Stimulated activated CD4-positive, alpha-beta T cell treated with anti-CD3 and anti-CD28 coated beads, Interleukin-2, amount 100 ng/mL, for 48 hours (primary cell): ENCODE measurements at places on chromosomes 1 and 21.

- no peak for DNase-seq
These were observed 386.9 kb upstream of the PROX1 start for GRCh38 chr1:213600879-213601278.

- DNase-seq = no peak
These were observed 53.9 kb upstream of the TIAM1 start for GRCh38 chr21:31397939-31398338.

DNA sequence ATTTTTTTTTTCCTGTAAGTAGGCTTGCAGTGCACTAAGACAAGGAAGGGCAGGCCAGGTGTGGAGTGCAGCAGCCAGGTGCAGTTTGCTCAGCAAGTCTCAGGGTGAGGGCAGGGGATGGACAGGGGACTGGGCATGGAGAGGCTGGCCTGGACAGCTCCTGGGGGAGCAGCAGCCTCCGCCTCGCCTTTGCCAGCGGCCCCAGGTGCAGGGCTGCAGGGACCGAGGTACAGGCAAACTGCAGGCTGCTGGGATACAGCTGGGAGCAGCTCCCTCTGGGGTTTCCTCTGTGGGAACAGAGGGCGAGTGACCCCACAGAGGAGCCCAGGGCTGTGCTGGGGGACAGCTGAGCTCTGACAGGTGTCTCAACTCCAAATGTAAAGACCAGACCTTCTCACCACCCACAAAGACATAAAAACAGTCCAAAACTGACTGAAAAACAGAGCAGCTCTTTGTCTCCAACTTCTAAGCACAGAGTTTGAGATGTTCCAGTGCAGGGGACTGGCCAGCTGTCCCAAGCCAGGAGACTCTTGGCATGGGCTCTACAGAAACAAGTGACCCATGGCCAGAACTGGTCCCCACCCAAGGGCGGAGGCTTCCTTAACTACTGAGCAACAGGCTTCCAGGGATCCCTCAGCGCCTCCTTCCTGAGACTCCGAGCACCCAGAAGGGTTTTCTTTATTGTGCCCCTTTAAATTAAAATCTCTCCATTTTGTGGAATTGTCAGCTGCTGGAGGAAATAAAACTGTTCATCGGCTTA lies 27.7 kb upstream of the AJAP1 start:
- DNase-seq = no peak

DNA sequence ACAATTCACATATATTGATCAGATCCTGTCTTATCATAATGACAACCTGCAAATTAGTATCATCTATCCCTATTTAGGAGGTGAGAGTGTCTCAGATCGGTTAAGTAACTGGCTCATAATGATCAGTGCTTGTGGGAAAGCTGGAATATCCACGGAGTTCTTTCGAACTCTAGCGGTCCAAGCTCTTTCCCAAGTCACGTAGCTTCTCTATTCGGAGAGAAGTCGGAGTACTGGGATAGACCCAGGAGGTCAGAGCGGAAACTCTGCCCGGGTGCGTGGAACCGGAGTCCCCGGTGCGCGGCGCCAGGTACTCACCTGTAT lies 339 bp downstream of the PTGS2 start:
- DNase-seq = no peak

DNA sequence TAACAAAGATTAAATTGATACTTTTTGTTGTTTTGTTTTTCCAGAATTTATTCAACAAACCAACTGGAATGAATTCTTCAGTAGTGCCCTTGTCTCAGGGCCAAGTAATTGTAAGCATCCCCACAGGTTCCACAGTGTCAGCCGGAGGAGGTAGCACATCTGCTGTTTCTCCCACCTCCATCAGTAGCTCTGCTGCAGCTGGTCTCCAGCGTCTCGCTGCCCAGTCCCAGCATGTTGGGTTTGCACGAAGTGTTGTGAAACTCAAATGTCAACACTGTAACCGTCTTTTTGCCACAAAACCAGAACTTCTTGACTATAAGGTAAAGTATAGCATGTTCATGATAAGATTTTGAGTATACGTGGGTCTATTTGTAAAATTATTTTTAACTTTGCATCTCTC lies 118.5 kb downstream of the ZMYM4 start:
- DNase-seq = no peak

DNA sequence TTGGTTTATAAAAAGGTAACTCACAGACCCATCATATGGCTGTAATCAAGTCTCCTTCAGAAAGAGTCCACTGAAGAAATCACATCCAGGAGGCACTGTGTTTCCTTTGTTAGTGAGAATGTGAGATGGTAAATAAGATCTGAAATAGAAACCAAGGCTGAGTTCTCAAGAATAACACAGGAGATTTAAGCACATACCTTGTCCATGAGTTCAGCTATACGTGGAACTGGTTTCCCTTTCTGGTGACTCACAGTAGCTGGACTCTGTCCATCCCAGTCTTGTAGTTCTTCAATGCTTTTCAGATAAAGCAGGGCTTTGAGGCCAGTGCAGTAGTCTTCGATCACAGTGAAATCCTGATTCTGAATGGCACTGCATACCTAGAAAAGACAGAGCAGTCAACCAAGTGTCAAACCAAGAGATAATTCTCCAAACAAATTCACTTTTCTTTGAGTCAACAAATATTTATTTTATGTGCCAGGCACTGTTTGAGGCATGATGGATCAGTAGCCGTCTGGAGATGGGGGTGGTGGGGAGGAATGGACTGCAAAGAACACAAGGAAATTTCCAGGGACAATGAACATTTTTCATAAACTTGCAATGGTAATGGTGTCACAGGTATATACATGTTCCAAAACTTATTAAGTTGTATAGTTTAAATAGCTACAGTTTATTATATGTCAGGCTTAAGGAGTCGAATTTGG lies 471.4 kb downstream of the PTBP2 start:
- DNase-seq = no peak

GRCh38 chr1:94672001-94672400 lies 130.4 kb upstream of the F3 start:
- no peak for DNase-seq

- no peak for DNase-seq
These were observed 470 bp upstream of the RTCA start for GRCh38 chr1:100265562-100265930.

GRCh38 chr1:158830904-158831507 lies at the start of gene MNDA:
MNDA (plus strand) TSS chr1:158831351; CDS start chr1:158842154, 10,803 bp downstream.
- no peak for DNase-seq

GRCh38 chr1:93993731-93994130 lies 84.5 kb upstream of the GCLM start:
- DNase-seq = no peak

- DNase-seq = peak; percentile 45
These were observed at the start of gene HLCS for GRCh38 chr21:36966066-36966820. HLCS (minus strand) TSS chr21:36966669; CDS start chr21:36966638, 31 bp downstream.

DNA sequence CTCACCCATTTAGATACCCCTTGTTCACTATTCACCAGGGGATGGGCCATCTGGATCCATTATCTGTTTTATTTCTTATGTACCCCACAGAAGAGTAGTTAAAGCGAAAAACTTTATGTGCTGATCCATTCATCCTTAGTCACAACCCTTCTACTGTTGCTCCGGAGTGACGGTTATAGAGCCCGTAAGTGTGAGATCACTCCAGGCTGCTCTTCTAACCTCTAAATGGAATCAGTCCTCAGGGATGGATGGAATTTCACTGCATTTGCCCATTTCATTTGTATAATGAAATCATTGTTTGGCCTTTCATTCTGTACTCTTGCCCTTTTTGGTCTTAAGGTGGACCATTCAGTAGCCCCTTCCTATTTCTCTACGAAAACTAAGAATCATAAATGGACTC lies 409.3 kb upstream of the RUNX1 start:
- no peak for DNase-seq

DNA sequence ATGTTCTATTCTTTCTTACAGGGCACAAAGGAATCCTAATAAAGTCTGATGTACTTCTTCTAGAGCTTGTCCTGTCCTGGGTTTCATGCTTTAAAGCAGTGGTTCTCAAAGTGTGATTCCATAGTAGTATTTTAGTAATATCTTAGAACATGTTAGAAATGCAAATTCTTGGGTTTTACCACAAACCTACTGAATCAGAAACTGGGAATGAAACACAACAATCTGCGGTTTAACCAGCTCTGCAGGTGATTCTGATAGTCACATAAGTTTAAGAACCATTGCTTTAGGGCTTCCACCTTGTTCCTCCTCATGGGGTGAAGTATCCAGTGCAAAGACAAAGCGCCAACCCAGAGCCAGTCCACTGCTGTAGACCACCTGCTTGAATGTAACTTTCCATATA lies 41.1 kb downstream of the NGF start:
- no peak for DNase-seq

- no peak for DNase-seq
These were observed 36.9 kb downstream of the EIF2D start for GRCh38 chr1:206575165-206575893.

DNA sequence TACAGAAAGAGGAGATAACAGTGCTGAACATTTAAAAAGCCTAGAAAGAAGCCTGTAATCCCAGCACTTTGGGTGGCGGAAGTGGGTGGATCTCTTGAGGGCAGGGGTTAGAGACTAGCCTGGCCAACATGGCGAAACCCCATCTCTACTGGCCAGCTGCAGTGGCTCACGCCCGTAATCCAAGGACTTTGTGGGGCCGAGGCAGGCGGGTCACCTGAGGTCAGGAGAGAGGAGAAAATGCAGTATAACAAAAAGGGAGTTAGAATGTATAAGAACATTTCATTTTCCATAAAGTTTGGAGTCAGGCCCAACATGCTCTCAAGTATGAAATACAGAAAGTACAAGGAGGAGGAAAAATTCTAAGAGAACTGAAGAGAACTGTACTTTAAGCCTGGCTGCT lies 134.5 kb downstream of the SMYD3 start:
- DNase-seq = no peak

GRCh38 chr1:4601941-4602340 lies 52.5 kb upstream of the AJAP1 start:
- DNase-seq = no peak

GRCh38 chr1:39404876-39405275 lies 86.6 kb upstream of the BMP8A start:
- DNase-seq = no peak

DNA sequence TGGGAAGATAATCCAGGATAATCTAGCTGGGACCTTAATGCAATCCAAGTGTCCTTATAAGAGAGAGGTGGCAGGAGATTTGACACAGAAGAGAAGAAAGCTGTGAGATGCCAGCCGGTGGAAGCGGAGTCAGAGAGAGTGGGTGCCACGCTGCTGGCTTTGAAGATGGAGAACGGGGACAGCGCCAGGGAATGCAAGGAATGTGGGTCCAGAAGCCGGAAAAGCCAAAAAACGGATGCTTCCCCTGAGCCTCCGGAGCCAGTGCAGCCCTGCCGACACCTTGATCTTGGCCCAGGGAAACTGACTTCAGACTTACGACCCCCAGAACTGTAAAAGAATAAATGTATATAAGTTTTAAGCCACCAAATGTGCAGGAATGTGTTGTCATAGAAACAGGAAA lies 152.6 kb downstream of the ZNF281 start:
- no peak for DNase-seq

- no peak for DNase-seq
These were observed 11.4 kb upstream of the FAM163A start for GRCh38 chr1:179731643-179732042.

GRCh38 chr1:90704817-90705216 lies 12.3 kb downstream of the BARHL2 start:
- DNase-seq = no peak

GRCh38 chr1:232979558-232979957 lies 29.1 kb downstream of the NTPCR start:
- DNase-seq = no peak

DNA sequence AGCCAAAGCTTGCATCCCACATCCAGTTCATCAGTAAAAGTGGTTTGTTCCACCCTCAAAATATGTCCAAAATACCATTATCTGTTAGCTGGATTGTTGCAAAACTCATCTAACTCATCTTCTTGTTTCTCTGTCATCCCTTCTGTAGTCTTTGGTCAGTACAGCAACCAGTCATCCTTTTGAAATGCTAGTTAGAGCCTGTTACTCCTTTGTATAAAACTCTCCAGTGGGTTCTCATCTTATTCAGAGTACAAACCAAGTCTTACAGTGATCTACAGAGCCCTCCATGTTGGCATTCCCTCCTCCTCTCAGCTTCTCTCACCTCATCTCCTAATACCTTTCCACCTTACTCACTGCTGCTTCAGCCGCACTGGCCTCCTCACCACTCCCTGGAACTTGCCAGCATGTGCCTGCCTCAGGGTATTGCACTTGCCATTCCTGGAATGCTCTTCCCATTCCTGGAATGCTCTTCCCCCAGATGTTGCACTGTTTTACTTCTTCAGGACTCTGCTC lies 70.6 kb downstream of the LAMC1 start:
- DNase-seq = no peak

DNA sequence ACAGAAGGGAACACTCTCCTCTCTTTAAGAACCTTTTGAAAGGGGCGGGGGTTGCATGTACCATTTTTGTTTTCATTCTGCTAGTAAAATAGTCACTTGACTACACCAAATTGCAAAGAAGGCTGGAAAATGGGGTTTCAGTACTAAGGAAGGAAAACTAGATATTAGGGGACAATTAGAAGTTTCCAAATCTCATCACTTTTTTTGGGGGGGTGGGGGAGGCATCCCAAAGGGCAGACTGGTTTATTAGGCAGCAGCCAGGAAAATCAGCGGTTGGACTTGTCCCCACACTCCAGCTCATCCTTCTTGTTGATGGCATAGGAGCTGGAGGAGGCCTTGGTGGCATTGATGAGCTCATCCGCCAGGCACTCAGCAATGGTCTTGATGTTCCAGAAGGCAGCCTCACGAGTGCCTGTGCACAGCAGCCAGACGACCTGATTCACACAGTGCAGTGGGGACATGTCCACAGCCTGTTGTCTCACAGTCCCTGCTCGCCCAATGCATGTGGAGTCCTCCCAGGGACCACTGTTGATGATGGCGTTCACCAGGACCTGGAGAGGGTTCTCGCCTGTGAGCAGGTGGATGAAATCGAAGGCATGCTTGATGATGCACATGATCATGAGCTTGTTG lies 1.7 kb upstream of the TMEM50B start:
- no peak for DNase-seq

GRCh38 chr21:29639366-29640079 lies 300.3 kb downstream of the GRIK1 start:
- DNase-seq = no peak

DNA sequence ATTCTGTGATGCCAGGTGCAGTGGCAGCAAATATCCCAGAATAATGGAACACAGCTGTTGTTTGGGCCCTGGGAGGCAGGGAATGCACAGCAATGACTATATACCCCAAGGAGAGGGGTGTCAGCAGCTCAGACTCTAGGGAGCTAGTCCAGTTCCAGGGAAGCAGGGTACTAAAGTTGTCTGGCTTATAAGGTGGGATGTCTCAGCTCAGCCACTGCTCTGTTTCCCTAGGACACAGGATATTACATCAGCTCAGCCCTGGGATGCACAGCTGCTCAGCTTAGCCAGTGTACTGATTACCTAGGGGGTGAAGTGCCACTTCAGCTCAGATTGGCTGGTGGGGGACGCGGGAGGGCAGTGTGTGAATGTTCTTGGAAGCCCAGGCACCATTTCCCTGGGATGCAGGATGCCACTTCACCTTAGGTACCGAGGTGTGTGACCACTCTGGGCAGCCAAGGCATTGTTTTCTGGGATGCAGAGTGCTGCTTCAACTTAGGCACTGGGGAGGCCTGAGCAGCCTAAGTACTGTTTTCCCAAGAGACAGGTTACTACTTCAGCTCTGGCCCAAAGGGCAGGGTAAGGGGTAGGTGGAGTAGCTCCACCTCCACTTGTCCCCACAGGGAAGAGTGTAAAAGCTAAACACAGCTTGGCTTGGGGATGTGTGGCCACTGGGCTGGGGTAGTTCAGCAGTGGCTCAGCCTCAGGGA lies 59.4 kb downstream of the DIPK1A start:
- no peak for DNase-seq
